Amniotic epithelial cell (primary cell): ENCODE measurements at places on chromosomes 2 and 18.

DNA sequence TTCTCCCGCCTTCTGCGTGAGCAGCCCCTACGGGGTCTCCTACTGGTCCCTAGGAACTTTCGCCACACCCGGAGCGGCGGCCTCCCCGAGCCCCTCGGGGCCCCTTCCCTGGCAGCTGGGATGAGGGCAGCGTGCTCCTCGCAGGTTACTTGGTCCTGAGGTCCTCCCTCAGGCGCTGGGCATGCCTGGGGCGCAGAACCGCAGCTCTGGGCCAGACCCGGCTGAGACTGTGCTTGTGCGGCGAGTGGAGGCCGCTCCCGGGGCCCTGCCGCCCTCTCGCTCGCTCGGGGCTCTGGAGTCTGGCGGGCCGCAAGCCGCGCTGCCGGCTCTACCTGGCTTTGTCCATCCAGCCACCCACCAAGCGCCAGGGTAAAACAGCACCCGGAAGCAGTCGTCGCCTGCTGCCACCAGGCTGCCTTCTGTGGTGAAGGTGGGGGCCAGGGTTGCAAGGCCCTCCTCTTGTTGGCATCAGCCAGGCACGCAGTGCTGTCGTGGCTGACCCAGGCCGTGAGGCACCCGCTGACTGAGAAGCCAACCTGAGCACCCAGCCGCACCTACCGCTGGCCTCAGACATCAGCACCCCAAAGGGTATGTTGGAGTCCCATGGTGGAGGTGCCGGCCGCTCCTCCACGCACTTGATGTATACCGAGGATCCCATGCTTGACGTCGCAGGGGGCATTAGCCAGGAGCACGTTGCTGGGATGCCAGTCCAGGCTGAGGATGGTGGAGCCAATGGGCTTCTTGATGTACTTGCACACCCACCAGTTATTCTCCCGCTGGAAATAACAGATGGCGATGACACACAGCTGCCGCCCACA lies 46.1 kb upstream of the PTH2R start:
- no peak for DNase-seq

DNA sequence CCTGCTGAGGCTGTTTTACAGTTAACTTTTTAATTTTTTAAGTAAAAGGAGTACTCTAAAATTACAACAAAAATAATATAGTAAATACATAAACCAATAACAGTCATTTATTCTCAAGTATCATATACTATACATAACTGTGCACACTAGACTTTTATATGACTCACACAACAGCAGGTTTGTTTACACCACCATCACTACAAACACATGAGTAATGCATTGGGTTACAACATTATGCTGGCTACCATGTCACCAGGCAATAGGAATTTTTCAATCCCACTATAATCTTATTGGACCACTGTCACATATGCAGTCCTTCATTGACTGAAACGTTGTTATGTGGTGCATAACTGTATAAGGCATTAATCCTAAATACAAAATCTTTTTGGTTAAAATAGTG lies 42.5 kb downstream of the RASGRP3 start:
- DNase-seq = peak; percentile 66

GRCh38 chr2:238774980-238775509 lies 72.8 kb upstream of the TWIST2 start:
- no peak for DNase-seq

DNA sequence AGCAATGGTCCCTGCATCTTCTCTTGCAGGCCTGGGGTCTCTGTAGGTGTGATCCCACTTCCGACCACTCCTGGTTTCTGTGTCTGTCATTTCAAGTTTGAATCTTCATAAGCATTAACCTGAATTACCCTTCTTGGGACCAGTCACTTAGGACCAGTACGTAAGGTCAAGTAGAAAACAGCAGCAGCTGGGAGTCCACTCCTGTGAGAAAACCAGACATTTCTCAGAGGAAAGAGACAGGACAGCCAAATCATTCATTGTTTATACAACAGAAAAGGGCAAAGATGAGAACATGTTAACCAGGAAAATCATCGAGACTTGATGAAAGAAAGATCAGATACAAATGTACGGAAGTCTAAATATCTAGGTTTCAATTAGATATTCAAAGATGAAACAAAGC lies 163.0 kb downstream of the MREG start:
- no peak for DNase-seq

- DNase-seq = no peak
Observed at GRCh38 chr2:47664817-47665216, 118.1 kb upstream of the MSH6 start.

DNA sequence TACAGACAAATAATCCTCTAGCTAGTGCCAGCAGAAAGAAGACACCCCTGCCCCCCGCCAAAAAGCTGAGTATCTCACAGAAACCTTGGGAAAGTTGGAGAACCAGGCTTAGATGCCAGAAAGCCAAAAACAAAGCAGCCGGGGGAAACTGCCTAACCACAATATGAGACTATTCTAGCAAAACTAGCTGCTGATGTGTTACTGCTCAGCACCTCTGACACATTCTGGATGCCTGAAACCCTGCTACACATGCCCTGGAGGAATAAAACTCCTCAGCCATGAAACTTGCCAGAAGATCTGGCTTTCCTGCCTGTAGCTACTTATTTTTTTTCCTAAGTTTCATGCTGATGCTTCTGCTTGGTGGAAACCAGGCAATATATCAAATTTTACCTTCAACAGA lies 122.7 kb upstream of the GCFC2 start:
- no peak for DNase-seq

- no peak for DNase-seq
Observed at GRCh38 chr2:1648241-1649102, 95.8 kb downstream of the PXDN start.
